ENCODE measurements at places on chromosomes 5 and 9.

DNA sequence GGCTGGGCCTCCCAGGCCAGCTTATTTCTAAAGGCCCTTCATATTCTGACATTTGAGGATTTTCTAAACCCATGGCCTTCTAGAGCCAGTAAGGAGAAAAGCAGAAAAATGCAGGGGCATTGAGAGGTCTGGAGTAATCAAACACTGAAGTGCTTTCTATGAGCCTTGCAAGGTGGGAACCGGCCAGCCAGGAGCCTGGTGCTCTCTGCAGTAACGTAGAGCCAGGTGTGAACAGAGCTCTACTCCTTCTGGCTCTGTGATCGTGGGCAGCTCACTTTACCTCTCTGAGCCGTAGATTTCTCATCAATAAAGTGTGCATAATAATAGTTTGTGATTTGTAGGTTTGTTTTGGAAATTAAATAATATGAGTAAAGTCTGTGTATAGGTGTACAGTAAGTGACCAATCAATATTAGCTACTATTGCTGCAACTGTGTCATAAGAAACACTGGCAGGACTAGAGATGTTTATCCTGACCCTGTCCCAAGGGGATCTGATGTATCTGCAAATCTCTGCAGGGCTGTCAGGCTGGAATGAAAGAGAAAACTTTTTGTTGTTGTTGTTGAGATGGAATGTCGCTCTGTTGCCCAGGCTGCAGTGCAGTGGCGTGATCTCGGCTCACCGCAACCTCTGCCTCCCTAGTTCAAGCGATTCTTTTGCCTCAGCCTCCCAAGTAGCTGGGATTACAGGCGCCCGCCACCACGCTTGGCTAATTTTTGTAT is 2.7 kb downstream of the SYNPO start:
- DNase-seq: no peak

DNA sequence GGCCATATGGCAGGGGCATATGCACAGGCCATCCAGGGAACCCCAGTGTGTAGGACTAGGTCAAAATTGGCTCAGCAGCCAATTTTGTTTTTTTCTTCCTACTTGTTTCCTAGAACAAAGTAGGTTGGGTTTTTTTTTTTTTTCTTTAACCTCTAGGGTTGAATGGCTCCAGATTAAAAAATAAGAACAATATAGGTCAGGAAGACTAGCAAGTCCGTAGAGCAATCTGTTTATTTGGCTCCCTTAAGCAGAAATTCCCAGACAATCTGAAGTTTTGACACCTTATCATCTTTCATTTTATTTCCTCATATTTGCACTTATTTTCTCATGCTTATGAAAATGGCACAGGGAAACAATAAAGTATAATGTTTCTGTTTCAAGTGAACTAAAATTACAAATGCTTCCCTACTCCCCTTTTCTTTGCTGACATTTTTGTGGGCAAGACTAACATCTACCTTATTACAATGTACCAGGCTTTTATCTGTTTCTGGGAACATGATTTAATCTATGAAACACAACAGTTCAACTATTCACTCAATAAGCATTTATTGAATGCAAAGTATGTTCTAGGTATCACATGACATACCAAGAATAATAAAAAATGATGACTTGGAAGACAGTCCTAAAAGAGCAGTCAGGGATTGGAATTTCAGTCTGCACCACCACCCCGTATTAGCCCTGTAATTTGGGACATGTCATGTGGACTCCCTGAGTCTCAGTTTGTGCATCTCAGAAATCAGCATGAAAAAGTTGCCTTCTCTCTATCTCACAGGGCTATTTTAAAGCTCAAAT is 30.5 kb downstream of the TLR4 start:
- DNase-seq: no peak

DNA sequence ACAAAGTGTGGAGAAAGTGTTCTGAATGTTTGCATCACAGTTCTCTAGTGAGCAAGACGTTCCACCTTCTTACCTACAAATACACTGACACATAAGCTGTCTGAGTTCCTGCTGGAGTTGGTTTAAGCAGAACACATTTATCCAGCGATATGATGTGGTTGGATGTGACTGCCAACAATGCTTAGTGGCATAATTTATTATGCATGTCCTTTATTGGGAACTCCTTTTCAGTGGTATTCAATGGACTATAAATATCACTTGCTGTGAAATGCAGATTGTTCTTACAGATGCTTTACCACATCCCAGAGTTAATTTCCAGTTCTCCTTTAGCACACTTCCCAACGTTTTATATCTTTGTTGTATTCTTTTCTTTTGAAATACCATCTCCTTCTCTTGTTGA is 222.2 kb downstream of the LURAP1L start:
- no peak for DNase-seq

- no peak for DNase-seq
These were observed 8.8 kb upstream of the UBE2QL1 start for GRCh38 chr5:6439588-6440550.

- no peak for DNase-seq
These were observed 126.3 kb downstream of the C5orf15 start for GRCh38 chr5:133841831-133842750.

- DNase-seq: no peak
These were observed 98.4 kb downstream of the MAPKAP1 start for GRCh38 chr9:125608489-125609224.

DNA sequence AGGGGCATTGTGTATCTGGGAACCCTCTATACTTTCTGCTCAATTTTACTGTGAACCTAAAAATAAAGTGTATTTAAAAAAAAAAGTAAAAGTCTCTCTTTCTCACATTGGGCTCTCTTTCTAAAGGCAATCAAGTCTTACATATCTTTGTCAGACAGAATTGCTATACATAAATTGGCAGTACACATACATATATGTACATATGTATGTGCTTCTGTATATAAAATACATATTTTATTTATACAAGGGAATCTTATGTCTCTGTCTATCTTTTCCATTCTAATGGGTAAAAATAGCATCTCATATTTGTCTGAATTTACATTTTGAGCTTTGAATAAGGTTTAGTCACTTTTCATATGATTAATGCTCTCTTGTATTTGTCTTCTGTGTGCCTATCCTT is 348.8 kb downstream of the SPATA31D1 start:
- no peak for DNase-seq

Data from activated CD4-positive, alpha-beta T cell treated with anti-CD3 and anti-CD28 coated beads, Interleukin-2, amount 50 U/mL, for 16 hours (primary cell).